ENCODE measurements at places on chromosomes 4 and X.

DNA sequence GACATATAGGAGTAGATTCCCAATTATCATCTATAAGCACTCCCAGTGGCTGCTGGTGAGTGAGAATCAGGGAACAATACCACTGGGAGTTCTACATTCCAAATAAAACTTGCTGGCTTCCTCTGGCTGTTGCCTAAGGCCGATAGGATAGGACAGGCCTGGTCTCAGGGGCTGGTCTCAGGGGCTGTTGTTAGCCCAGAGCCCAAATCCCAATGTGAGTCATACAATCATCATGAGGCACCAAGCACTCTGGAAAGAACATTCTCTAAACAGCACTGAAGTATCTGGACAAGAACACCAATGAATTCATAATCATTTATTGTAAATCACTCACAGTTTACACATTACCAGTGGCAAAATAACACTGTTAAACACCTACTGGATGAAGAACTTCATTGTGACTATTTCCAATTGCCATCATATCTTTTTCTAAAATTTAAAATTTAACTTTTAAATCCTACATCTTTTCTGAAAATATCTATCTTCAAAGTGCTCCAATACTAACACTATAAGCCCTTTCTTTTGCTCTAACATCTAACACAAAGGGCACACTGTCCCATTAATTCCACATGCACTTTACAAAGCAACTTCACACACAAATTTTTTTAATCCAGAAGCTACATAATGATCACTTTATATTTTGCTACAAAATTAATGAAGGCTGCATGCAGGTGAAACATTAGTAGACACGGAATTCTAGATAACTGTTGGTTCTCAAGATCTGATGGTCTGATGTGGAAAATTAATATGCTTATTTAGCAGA lies 67.6 kb upstream of the TMEM150C start:
- DNase-seq: no peak

DNA sequence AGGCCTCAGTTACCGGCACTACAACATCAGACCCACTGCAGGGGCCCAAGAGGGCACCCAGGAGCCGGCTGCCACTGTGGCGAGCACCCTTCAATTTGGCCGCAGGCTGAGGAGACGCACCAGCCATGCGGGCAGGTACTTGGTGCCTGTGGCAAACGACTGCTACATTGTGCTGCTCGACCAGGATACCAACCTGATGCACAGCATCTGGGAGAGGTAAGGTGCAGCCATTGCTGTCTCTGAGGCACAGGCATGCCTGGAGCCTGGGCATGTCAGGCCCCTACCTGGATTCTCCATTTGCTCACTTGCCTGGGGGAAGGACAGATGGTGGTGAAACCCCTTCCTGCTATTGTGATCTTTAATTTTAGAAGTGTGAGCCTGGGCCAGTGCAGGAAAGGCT lies 30.1 kb downstream of the MAN2B2 start:
- DNase-seq: no peak

DNA sequence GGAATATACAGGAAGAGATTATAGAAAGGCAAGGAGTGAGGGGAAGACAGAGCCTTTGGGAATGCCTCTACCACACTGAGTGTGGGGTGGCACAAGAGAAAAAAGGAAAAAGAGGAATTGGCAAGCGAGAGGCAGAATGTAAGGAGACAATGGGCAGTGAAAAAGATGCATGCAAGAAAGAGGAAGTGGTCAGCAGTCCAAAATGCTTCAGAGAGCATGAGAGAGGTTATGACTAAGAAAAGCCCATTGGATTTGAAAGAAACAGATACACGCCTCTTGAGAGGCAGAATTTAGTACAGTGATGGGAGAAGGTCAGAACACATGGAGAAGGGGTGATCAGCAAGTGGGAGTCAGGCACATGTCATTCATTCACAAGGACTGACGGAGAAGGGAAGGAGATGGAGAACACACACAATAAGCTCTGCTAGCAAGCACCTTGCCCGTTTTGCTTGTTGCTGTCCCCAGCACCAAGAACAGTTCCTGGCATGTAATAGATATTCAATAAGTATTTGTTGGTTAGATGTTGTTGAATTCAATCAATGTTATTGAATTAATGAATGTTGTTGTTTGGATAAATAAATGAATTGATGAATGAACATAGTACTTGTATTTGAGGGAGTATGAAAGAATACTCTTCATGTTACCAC lies 6.3 kb downstream of the DCHS2 start:
- no peak for DNase-seq

DNA sequence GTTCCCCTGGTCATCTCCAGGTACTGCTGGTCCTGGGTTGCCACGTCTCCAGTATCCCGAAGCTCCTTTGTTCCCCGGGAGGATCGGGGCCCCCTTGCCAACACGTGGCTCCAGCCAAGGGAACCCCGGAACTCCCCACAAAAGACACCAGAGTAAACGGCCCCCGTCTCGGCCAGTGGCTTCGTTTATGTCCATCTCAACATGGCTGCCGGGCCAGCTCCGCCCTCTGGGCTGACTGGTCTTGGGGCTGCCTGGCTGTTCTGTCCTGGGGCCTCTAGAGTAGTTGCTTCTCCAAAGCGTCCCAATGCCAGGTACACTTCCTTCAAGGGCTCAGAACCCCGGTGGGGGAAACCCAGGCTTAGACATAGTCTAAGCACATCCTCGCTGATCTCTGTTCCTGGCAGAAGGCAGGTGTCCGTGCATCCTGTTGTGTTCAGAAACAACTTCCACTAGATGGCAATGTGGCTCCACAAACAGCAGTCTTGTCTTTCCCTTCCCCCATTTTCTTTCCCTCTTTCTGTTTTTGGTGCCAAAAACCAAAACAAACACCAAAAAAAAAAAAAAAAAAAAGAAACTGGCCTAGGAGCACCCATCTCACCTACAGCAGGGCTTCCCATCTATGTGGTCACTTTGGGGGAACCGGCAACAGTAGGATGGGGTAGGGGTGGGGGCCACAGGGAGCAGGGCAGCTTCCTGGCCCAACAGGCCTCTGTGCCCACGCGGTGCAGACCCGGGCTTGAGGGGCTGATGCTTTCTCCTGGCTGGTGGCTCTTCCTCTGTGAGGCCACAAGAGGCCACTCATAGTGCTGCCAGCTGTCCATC lies 35.3 kb downstream of the NBDY start:
- DNase-seq: peak; percentile 87

- no peak for DNase-seq
Measured at GRCh38 chr4:71907782-71908181, 123.9 kb upstream of the GC start.

DNA sequence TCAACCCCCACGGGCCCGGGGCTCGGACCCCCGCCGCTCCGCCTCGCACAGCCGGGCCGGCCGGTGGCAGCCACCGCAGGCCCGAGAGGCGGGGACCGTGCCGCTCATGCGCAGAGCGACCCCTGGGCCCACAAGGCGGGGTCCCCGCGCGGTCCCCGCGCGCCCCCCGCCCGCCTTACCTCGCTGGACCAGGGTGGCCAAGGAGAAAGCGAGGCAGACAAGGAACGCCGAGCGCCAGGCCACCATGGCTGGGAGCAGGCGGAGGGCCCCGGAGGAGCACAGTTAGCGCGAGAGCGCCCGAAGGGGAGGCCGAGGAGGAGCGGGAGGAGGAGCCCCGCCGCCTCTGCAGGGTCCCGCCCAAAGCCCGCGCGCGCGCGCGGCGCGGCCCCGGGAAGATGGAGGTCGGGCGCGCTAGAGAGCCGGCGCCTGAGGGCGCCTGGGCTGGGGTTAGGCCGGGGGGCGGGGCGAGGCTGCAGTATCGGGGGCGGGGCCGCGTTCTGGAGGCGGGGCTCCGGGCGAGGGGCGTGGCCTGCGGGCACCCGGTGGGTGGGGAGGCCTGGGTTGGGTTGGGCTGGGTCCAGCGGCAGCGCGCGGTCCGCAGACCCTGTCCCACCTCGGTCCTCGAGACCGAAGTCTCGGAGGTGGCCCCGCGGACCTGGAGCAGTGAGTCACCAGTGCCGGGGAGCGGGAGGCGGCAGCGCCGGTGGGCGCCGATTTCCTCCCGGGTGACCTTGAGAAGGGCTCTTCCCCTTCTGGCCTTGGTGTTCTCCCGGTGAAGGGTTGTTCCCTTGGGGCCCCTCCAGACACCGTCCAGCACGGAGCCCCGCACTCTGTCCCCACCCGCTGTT lies at the start of gene CD99L2:
CD99L2 (minus strand) TSS at position 326 of the 848 bp plus-strand sequence; CDS start at position 246, 80 bp downstream.
- DNase-seq: peak; percentile 85

GRCh38 chr4:156969911-156970310 lies 1.7 kb downstream of the PDGFC start:
- DNase-seq: no peak

GRCh38 chrX:134727363-134727762 lies 69.1 kb upstream of the PLAC1 start:
- DNase-seq: no peak
